Mammary microvascular endothelial cell (primary cell): ENCODE measurements at places on chromosomes 6 and 20. TPM values are rescaled to one million over a fixed set of nuclear protein-coding genes. Genes with fewer than 3 reads are reported as not detected.

Gene PPIL4
- 19.1 and 19.3 TPM in 2 replicates for total RNA-seq

Gene SGK2
- total RNA-seq: not detected in 2 replicates

Gene SOX4
- total RNA-seq: 45.2 and 46.5 TPM in 2 replicates

Gene CEP43
- 13.0 and 19.1 TPM in 2 replicates for total RNA-seq

Gene SNAP91
- 0.15 TPM in 1 of 2 replicates, not detected in the other for total RNA-seq

Gene SAPCD1
- total RNA-seq: 0.67 and 1.7 TPM in 2 replicates

Gene FAM217A
- not detected in 2 replicates for total RNA-seq

Gene RSPO4
- not detected in 2 replicates for total RNA-seq

Gene PRSS35
- total RNA-seq: not detected in 2 replicates

Gene MACROD2
- total RNA-seq: 0.49 TPM in 1 of 2 replicates, not detected in the other

Gene GABRR1
- total RNA-seq: not detected in 2 replicates

Gene CCND3
- total RNA-seq: 124 and 135 TPM in 2 replicates

Gene LY6G6D
- total RNA-seq: not detected in 2 replicates

Gene PTGIS
- total RNA-seq: 0.30 and 0.33 TPM in 2 replicates

Gene DEFB124
- not detected in 2 replicates for total RNA-seq

Gene TMEM217
- 7.8 and 10.1 TPM in 2 replicates for total RNA-seq

Gene ALDH8A1
- 0.40 TPM in 1 of 2 replicates, not detected in the other for total RNA-seq

Gene SRMS
- not detected in 2 replicates for total RNA-seq

Gene PCSK2
- not detected in 2 replicates for total RNA-seq

Gene STK35
- 11.9 and 13.7 TPM in 2 replicates for total RNA-seq
